Stimulated activated CD4-positive, alpha-beta T cell treated with anti-CD3 and anti-CD28 coated beads, Interleukin-4, amount 100 ng/mL, for 1 hour (primary cell): ENCODE measurements at places on chromosomes 2 and 18.

GRCh38 chr18:12030670-12031069, 49.4 kb downstream of the IMPA2 start:
- no peak for DNase-seq

DNA sequence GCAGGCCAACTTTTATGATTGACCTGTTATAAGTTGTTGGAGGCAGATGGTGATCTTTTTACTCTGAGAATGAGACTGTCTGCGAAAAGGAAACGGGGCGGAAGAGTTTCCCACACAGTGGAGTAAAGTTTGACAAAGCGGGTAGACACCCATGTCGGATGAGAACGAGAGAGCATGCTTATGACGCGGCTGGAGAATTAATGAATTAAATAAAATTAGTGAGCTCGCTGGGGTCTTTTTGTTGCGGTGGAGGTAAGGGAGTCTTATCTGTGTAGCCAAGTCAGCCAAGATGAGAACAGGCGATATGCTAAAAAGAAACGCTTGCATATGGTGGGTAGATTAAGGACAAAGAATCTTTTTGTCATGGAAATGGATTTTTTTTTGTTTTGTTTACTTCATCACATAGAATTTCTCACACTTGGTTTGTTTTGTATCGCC, 1.8 kb downstream of the SALL3 start:
- DNase-seq = no peak

GRCh38 chr18:58095222-58095621, 51.2 kb downstream of the NEDD4L start:
- no peak for DNase-seq

DNA sequence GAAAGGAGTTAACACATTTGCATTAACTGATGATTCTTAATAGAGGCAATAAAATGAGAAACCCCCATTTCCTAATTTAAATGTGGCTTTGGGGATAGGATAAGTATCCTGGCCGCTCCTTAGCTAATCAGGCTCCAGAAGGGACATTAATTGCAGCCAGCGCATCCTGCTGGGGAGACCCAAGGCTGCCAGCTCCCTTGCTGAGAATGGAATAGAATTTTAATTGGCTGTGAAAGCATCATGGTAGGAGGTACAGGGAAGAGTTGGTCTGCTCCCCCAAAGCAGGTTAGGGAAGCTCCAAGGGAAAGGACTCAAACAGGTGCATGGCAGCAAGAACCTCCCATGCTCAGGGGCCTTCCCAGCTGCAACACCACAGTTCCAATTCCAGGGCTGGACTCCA, 71.4 kb downstream of the MARCHF4 start:
- DNase-seq = no peak

DNA sequence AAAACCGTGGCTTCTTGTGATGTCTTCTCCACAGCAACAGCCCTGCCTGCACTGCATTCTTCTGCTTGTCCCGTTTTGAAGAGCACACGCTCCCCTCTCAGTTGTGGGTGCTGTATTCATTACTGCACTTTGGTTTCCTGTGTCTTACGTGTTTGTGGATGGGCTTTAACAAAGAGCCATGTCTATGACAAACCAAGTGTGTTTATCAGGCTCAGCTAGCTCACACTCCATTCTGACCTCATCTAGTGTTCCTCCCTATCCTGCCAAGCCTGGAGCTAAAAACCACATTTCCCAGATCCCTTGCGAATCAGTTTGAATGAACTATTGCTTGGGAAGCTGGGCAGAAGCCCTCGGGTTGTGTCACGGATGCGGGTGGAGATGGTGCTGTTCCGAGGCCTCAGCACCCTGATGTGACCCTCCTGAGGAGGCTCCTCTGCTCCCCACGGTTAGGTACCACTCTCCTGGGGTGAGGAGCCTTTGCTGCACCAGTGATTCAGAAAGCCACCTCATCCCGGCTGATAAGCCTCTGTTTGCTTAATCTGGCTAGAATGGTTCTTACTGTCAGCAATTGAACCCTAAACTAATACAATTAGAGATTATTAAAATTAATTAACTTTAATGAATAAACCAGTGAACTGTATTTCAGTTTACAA, 116.5 kb downstream of the GALR1 start:
- DNase-seq = no peak

GRCh38 chr18:42576124-42576523, 539.4 kb downstream of the RIT2 start:
- no peak for DNase-seq

GRCh38 chr2:215910180-215910579, 103.2 kb downstream of the MREG start:
- DNase-seq = no peak

GRCh38 chr18:73842795-73843394, 304.7 kb downstream of the FBXO15 start:
- peak; percentile 49 for DNase-seq

DNA sequence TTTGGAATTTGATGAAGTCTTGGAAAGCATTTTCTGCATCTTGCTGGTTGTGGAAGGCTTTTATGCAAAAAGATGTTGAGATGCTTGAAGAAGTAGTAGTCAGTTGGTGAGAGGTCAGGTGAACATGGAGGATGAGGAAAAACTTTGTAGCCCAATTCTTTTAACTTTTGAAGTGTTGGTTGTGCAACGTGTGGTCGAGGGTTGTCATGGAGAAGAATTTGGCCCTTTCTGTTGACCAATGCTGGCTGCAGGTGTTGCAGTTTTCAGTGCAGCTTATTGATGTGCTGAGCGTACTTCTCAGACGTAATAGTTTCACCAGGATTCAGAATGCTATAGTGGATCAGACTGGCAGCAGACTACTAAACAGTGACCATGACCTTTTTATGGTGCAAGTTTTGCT, 508.4 kb upstream of the MAP2 start:
- DNase-seq = no peak

GRCh38 chr18:57353940-57354461, 1.6 kb downstream of the ST8SIA3 start:
- no peak for DNase-seq

GRCh38 chr2:10352361-10352760, 49.7 kb downstream of the HPCAL1 start:
- no peak for DNase-seq

DNA sequence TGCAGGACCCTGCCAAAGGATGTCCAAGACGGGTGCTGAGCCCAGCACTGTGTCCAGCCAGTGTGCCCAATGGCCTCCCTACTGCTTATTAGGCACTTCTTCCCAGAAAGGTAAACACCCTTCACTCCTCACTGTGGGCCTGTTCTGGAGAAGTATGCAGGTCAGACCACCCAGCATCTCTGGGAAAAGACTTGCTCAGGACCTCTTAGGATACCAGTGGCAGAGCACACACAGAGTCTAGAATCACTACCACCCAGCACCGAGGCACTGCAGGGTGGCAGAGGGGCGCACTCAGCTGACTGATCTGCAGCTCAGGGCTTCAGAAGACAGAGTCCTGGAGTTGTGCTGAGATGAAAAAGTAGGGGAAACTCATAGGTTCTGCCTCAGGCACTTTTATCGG, 25.8 kb downstream of the XDH start:
- DNase-seq = no peak

DNA sequence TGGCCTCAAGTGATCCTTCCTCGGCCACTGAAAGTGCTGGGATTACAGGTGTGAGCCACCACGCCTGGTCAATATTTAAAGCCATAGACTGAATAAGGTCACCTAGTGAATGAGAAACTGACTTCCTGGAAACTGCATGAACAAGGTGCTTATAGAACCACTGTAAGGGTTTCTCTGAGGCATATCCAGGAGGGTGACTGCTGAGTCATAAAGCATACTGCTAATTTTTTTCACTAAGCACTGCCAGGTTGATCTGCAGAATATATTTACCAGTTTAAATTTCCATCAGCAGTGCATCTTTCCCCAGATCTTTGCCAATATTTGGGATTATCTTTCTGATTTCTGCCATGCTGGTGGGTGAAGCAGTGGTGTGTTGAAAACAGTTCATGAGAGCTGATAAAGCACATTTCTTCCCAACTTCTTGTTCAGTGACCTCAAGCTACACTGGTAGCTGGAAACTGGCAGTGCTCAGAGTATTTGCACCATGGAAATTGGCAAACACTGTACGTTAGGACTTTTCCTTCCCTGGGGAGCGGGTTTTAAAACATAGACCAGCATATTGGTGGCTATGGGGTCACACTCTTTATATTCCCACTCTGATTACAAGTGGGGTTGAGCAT, 4.2 kb upstream of the CLIP4 start:
- DNase-seq = no peak

- no peak for DNase-seq
Measured at GRCh38 chr2:224178056-224178455, 139.0 kb upstream of the SERPINE2 start.

DNA sequence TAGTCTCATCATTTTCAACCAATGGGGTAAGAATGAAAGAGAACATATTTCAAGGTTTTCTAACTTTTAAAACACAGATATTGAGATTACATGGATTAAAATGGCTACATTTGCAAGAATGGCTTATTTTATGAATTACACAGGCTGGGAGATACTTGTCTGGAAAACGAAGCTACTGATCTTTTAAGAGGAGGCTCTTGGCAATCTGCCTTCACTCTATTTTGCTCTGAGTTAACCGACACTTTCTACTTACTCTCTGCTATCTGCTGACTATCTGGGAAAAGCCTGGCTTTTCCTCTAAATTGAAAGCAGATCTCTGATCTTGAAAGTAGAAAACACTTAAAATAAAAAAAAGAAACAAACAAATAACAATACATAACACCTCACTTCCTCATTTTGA, 325.4 kb upstream of the LINC00305 start:
- no peak for DNase-seq

DNA sequence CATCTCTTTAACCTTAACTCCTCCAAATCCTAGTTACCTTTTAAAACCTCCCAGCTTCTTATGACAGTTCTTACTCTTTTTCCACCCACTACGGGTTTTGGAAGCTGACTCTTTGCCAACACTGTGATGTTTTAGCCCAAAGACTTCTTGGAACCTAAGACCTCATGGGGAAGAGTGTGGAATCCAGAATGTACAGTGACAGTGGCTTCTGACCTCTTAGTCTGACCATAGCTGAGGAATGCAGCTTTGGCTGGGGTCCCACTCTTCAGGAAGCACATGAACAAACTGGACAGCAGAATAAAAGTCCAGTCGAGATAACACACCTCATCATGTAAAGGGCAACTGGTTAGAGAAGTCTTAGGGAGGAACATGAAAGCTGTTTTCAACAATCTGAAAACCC, 161.1 kb upstream of the PKDCC start:
- no peak for DNase-seq

GRCh38 chr18:58025733-58026132, 18.3 kb upstream of the NEDD4L start:
- no peak for DNase-seq

GRCh38 chr2:88835726-88836125, 144.3 kb downstream of the RPIA start:
- no peak for DNase-seq

- no peak for DNase-seq
Measured at GRCh38 chr2:128464456-128464855, 145.8 kb upstream of the HS6ST1 start.

- DNase-seq = no peak
Measured at GRCh38 chr2:223047260-223047761, 4.7 kb upstream of the KCNE4 start.

DNA sequence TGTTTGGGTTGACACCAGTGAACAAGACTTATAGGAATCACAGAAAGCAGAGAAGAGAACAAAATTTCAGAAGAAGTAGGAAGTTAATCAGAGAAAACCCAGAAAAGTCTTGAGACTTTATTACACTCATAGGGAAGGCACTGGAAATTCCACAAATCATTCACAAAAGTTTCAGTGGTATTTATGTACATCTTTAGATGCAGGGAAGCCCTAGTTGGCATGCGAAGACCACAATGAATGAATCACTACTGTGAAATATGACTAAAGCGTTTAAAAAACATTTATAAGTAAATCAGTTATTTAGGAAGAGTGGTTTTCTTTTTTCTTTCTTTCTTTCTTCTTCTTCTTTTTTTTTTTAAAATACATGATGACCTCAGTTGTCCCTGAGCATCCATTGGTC, 105.1 kb downstream of the NUP35 start:
- no peak for DNase-seq

DNA sequence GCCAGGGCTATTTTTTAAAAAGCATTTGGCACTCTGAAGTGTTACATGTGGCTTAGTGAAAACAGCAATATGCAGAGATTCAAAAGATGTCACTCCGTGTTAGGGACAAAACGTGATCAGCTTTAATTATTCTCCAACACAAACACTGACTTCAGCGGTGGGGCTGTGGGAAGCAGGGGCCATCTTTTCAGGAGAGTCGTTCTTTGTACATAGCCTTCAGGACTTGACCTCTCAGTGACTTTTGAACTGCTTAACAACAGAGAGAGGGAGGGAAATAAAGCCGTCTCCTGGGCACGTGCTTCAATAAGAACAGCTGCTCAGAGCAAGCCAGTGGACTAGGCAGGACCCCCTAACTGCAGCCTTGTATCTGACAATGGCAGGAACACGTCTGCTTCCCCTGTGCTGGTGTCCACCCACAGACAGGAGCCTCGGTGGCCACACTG, 95.0 kb upstream of the HDAC4 start:
- no peak for DNase-seq

GRCh38 chr18:51041677-51042352, 11.8 kb downstream of the SMAD4 start:
- no peak for DNase-seq

- DNase-seq = no peak
Measured at GRCh38 chr2:118689456-118689855, 158.0 kb downstream of the EN1 start.

DNA sequence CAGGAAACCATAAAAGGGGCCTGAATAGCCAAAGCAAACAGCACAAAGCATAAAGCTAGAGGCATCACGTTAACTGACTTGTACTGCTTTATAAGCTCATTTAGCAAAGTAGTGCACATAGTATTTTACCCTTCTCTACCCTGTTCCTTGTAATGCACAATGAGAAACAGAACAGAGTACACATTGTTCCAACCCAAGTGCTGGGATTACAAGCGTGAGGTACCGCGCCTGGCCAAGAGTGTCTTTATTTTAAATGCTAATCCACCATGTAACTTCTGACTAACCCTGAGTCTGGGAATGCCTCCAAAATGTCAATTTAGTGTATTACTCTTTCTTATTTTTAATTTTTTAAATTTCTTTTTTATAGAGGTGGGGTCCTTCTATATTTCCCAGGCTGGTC, 46.4 kb upstream of the STON1 start:
- DNase-seq = no peak

- DNase-seq = no peak
Measured at GRCh38 chr2:172985139-172985892, 90.3 kb upstream of the MAP3K20 start.

DNA sequence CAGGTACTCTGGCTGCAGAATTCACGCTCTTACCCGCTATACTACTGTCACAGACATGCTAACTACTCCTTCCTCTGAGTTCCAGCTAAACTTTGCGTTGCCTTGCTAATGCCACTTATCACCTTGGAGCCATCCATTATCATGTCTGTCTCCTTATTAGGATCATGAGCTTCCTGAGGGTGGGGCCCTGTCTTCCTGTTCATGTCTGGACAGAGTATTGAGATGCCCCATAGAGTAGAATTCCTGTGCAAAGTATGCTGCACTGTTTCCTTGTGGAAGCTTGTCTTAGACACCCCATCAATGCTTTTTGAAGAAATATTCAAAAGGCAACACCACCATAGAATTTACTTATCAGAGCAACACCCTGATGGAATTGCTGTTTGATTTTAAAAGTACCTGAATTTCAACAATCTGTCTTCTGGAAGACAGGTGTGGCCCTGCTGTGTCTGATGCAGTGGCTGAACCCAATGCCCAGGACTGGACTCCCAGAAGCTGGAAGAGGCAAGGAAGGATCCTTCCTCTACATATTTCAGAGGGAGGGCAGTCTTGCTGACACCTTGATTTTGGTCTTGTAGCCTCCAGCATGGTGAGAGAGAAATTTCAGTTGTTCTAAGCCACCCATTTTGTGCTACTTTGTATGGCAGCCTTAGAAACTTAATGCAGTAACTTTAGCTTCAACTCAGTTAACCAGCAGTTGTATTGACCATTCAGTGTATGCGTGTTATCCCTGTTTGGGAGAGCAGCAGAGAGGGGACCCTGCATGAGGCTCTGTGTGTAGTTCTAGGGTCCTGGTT, 5.6 kb downstream of the LAMA3 start:
- DNase-seq = no peak
